Esophagus squamous epithelium (tissue), 5 donors: ENCODE measurements at places on chromosomes 4 and X. TPM values are rescaled to one million over a fixed set of nuclear protein-coding genes. Genes with fewer than 3 reads are reported as not detected.

DNA sequence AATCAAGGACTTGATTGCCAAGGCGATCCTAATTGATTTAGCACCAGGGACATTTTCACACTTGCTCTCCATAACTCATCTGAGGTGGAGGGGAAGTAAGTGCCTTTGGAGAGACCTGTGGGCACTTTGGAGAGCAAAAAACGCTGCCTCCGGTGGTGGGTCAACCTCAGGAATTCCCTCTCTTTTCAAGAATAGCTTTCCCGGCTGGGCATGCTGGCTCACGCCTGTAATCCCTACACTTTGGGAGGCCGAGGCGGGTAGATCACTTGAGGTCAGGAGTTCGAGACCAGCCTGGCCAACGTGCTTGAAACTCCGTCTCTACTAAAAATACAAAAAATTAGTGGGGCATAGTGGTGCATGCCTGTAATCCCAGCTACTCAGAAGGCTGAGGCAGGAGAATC is 49.2 kb downstream of the PRPS1 start:
- no peaks in the 10 kb centered on the region for H3K4me1 ChIP-seq
- no peak for DNase-seq
- peak overlapping the region; percentile 93 for H3K27ac ChIP-seq
- H3K36me3 ChIP-seq: no peaks in the 10 kb centered on the region
- H3K27me3 ChIP-seq: no peaks in the 10 kb centered on the region
- peak overlapping the region; percentile 55 for H3K4me3 ChIP-seq

DNA sequence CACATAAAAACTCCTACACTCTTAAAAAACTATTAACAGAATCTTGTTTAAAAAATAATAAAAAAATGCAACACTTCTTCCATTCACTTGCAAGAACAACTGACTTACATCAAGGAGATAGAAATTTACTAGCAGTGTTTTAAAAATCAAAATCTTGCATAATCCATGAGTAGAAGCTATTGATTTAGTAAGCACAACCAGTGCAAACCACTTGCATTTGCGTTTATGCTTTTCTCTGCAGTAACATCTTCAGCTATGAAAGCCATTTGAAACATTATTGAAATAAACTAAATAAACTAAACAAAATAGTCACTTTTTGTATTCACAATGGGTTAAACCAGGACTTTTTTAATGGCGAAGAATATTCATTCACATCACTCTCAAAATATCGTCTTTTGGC is 389.2 kb upstream of the EMCN start:
- H3K36me3 ChIP-seq: no peaks in the 10 kb centered on the region
- H3K4me3 ChIP-seq: no peak overlapping the region
- no peaks in the 10 kb centered on the region for H3K27me3 ChIP-seq
- no peak for DNase-seq

DNA sequence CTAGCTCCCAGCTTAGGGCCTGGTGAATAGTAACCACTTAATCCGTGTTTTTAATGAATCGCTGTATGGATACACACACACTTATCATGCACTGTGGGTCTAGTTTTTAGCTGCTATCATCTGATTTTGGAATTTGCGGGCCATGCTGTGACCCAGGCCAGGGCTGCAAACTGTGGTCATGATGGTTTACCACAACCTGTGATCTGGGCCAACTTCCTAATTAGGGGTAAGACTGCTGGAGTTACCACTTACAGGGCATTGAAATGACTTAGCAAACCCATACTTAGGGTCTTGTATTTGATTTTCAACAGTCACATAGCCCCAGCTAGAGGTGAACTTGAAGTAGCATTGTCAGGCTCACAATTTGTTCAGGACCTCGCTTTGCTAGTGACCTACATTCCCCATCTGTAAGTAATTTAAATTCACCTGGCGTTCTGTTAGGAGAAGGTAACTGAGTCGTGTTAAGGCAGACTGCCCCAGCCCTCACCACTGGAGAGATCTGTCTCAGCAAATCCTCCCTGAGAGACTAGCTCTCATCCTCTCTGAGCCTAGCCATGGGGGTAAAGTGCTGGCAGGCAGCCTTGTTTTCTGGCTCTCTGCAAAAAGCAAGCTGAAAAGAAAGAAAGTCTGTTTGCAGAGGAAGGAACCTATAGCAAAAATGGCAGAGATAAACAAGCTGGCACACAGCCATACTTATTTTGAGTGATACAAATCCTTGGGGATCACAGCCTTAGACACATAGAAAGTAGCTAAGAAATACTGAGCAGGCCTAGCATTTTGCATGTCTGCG is 33.8 kb upstream of the EGFL6 start:
- no peak overlapping the region for H3K27ac ChIP-seq
- no peak overlapping the region for H3K4me3 ChIP-seq
- H3K36me3 ChIP-seq: no peaks in the 10 kb centered on the region
- H3K27me3 ChIP-seq: no peaks in the 10 kb centered on the region

GRCh38 chr4:26884486-26884988 is 23.9 kb downstream of the STIM2 start:
- H3K4me3 ChIP-seq: no peak overlapping the region
- H3K4me1 ChIP-seq: peaks cover under 1% of the 10 kb centered on the region
- DNase-seq: no peak
- H3K27me3 ChIP-seq: peaks cover 15% of the 10 kb centered on the region
- peak overlapping the region; percentile 58 for H3K27ac ChIP-seq
- H3K36me3 ChIP-seq: no peaks in the 10 kb centered on the region

GRCh38 chr4:159137176-159137575 is 34.3 kb downstream of the RAPGEF2 start:
- no peaks in the 10 kb centered on the region for H3K27me3 ChIP-seq
- no peak for DNase-seq
- no peak overlapping the region for H3K4me3 ChIP-seq
- no peaks in the 10 kb centered on the region for H3K36me3 ChIP-seq
- peaks cover 11% of the 10 kb centered on the region for H3K4me1 ChIP-seq
- H3K27ac ChIP-seq: no peak overlapping the region

DNA sequence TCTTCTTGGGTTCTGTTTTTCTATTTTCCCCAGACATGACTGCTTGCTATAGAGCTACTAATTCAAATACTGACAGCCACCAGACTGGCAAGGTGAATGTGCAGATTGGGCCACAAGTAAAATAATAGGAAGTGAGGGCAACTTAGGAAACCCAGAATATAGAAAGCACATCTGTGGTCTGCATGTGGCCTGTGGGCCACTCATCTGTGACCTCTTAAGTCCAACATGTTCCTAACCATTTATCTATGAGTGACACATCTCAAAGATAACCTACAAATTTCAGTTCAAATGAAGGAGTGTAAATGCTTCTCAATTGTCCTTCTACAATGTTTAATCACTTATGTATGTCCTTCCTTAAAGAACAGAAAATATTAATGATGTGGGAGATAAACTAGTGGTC is 128.9 kb downstream of the REELD1 start:
- H3K4me1 ChIP-seq: no peaks in the 10 kb centered on the region
- H3K27ac ChIP-seq: no peak overlapping the region
- H3K4me3 ChIP-seq: no peak overlapping the region
- no peaks in the 10 kb centered on the region for H3K27me3 ChIP-seq
- no peaks in the 10 kb centered on the region for H3K36me3 ChIP-seq

Gene ART3
- 2.7 TPM for total RNA-seq

DNA sequence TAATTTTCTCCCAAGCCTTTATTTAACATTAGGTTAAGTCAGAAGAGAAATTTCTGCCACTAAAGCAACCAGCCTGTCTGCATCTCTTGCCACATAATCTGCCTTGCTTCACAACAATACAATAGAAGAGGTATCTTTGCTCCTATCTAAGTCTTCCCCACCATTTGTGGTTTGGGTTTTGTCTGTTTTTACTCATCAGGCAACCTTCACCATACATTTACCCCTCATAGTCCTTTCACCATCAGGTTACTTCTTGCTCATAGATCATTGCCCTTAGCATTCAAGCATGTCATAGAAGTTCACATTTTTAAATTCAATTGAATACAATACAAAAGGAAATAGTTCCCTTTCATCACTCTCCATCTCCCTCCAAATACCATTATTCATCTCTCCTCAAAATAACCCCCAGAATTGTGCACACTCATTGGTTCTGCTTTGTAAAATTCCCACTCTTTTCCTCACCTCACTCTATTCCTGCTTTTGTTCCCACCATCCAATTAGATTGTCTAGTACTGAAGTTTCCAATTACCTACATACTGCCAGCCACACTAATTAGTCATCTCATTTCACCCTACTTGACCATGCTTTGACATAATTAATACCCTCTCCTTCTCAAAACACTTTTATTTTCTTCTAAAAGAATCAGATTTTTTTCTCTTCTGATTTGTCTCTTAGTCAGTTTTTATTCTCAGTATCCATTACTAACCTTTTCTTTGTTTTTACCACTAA is 1957.0 kb upstream of the AGA start:
- no peak for DNase-seq
- H3K36me3 ChIP-seq: no peaks in the 10 kb centered on the region
- no peaks in the 10 kb centered on the region for H3K4me1 ChIP-seq
- H3K27ac ChIP-seq: no peak overlapping the region

- no peak overlapping the region for H3K4me3 ChIP-seq
- peak overlapping the region; percentile 41 for H3K27ac ChIP-seq
- H3K36me3 ChIP-seq: no peaks in the 10 kb centered on the region
- H3K27me3 ChIP-seq: no peaks in the 10 kb centered on the region
Observed at GRCh38 chrX:134999469-134999868, 8.7 kb downstream of the SMIM10 start.

GRCh38 chr4:89266128-89266527 is 41.5 kb downstream of the GPRIN3 start:
- no peaks in the 10 kb centered on the region for H3K27me3 ChIP-seq
- DNase-seq: no peak
- H3K27ac ChIP-seq: no peak overlapping the region
- H3K36me3 ChIP-seq: no peaks in the 10 kb centered on the region
- H3K4me1 ChIP-seq: no peaks in the 10 kb centered on the region
- no peak overlapping the region for H3K4me3 ChIP-seq

GRCh38 chr4:31667686-31668085 is 947.5 kb downstream of the PCDH7 start:
- H3K27me3 ChIP-seq: no peaks in the 10 kb centered on the region
- DNase-seq: no peak
- H3K36me3 ChIP-seq: no peaks in the 10 kb centered on the region
- no peaks in the 10 kb centered on the region for H3K4me1 ChIP-seq
- H3K4me3 ChIP-seq: no peak overlapping the region

- no peaks in the 10 kb centered on the region for H3K36me3 ChIP-seq
- no peak for DNase-seq
- H3K27me3 ChIP-seq: no peaks in the 10 kb centered on the region
Observed at GRCh38 chrX:145677109-145677817, 140.4 kb upstream of the SLITRK2 start.

Gene TACC3
- total RNA-seq: 14.9 TPM

Gene XG
- 16.9 TPM for total RNA-seq

- peak overlapping the region; percentile 96 for H3K27ac ChIP-seq
- H3K36me3 ChIP-seq: no peaks in the 10 kb centered on the region
- peaks cover 9% of the 10 kb centered on the region for H3K4me1 ChIP-seq
- H3K4me3 ChIP-seq: no peak overlapping the region
Observed at GRCh38 chr4:140251571-140251970, 97.6 kb upstream of the MAML3 start.
